ENCODE measurements at places on chromosomes 5 and 9.

DNA sequence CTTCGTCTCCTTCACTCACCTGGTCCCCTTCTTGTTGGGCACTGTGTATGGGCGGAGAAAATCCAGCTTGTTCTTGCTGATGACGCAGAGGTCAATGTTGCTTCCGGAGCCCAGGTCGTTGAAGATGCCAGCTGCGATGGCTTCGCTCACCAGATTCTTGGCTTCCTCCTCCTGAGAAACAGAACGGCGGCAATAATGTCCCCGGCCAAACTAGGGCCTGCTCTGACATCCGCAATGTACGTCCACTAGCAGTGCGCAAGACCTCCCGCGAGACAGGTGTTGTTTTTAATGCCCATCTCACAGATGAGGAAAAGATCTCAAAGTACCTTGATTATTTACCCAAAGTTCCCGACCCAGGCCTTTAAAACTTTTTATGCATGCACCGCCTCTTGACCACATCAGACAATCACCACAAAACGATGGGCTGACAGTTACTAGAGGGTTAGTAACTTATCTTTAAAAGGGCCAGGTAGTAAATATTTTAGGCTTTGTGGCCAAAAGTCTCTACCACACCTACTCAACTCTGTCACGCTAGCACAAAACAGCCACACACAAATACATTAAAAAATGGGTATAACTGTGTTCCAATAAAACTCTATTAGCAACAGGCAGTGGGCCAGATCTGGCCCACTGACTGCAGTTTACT is 58.4 kb downstream of the PSMB7 start:
- no peak for DNase-seq

DNA sequence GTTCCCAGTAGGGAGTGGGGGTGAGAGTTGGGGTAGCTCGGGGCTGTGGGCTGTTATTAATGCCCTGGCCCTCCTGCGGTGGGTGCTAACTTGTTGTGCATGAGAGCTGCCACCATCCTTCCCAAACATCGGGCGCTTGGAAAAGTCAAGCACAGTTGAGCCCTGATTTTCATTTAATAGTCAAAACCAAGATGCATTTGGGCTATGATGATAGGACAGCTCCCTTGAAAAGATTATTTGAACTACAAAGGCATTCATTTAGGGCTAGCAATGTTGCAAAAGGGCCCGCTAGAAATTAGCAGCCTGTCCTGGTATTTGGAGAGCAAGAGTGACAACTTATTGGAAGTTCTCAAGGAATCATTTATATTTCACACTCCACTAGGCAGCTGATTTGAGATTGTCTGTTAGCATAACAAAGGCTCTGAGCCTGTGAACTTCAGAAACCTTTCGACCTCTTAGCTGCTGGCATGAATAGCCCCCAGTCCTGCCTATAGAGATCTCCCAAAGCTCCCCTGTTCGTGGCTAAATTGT is 128.2 kb upstream of the TMEM161B start:
- no peak for DNase-seq

- no peak for DNase-seq
Measured at GRCh38 chr9:78783743-78784142, 486.8 kb downstream of the PSAT1 start.

- no peak for DNase-seq
Measured at GRCh38 chr9:135887021-135887507, 20.3 kb downstream of the CAMSAP1 start.

DNA sequence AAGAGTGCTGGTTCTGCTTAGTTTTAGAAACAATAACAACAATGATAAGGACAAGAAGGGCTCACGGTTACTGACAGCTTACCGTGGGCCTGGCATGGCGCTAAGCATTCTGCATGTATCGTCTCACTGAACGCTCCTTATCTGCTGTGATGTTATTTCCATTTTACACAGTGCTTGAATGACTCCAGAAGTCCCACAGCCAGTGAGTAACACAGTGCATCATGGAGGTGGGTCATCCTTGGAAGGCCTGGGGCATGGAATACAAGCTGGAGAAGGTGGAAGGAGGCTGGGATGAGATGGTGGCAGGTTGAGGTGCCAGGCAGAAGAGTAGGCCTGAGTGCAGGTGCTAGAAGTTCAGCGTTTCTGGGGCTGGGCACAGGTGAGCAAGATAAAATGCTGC is 36.5 kb upstream of the FAT2 start:
- DNase-seq, result no peak

- no peak for DNase-seq
Measured at GRCh38 chr9:71355884-71356283, 234.5 kb upstream of the TRPM3 start.

- DNase-seq, result no peak
Measured at GRCh38 chr5:10731913-10732312, 29.1 kb downstream of the DAP start.

DNA sequence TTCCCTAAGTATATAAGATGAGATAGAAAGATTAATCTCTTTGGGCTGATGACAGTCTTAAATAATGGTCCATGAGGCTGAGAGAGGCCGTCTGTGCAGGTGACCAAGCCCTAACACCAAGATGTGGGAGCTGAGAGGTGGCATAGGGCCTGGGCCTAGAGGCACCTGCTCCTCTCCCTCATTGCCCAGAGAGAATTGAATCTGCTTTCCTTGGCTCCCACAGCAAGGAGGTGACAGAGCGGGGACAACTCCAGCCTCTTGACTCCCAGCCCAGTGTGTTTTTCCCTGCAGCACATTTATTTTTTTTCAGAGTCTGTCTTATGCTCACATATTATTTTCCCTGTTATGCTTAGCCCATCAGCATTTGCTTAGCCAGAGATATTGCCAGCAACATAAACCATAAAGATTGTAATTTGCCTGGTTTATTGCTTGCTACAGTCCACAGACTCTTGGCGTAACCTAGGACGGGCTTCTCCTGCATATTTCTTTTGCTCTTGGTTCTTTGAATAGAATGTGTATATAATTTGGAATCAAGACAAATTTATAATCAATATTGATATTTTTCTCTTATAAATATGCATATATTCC is 105.6 kb downstream of the NTRK2 start:
- no peak for DNase-seq

- DNase-seq, result no peak
Measured at GRCh38 chr5:59893429-59894227, at the start of gene PDE4D. PDE4D (minus strand) TSS chr5:59893726.

- DNase-seq, result no peak
Measured at GRCh38 chr5:7395432-7395946, 449 bp upstream of the ADCY2 start.

GRCh38 chr9:127644943-127645342 is 32.9 kb downstream of the STXBP1 start:
- DNase-seq, result no peak

- peak; percentile 47 for DNase-seq
Measured at GRCh38 chr9:93451849-93452709, 594 bp downstream of the FAM120A start.

- no peak for DNase-seq
Measured at GRCh38 chr5:148653291-148653835, 964 bp downstream of the HTR4 start.

DNA sequence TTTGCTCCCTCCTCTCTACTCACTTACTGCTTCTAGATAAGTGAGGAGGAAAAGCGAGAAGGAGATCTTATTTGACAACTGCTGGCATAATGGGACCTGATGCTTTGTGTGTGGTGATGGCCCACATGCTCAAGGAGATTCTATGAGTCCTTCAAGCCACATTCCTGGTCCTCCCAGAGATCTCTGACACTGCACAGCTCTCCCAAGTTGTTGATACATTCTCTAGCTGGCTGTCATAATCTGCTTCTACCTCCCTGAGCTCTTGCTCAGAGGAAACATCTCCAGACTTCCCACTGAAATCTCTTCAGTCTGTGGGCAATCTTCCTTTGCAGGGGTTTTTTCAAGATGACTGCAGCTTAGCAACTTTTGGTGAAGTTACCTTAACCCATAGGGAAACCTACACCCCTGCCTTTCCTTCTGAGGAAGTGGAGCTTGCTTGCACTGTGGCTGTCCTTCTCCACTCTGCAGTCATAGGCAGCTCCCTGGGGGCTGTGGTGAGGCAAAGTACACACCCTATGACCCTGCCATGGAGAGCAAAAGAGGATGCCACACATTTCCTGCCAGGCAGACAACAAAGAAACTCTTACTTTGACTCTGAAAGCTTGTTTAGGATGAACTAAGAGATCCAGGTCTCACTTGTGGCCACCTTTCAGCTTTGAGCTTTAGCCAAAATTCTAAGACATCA is 163.8 kb downstream of the TMEM38B start:
- DNase-seq, result no peak

- DNase-seq, result no peak
Measured at GRCh38 chr5:149455889-149456409, 76.9 kb upstream of the IL17B start.

GRCh38 chr9:83706676-83707517 is 861 bp downstream of the UBQLN1 start:
- peak; percentile 66 for DNase-seq

DNA sequence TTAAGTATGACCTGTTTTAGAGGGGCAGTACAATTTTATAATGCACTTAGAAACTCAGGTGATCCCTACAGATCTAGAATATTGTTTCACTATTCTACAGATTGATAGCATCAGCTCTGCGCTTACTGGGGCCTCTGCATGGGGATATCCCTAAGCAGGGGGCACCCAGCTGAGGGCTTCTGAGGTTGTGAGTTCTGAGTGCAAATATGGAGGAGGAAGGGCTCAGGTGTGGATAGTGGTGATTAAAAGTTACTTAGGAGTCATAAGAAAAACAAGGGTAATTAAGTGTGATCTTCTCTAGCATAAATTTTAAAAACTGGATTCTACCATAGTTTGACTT is 274.4 kb downstream of the EFNA5 start:
- no peak for DNase-seq

- DNase-seq, result no peak
Measured at GRCh38 chr5:94153736-94154450, 412.5 kb upstream of the POU5F2 start.

GRCh38 chr9:128411364-128412119 is 9.1 kb upstream of the CERCAM start:
- DNase-seq, result no peak

DNA sequence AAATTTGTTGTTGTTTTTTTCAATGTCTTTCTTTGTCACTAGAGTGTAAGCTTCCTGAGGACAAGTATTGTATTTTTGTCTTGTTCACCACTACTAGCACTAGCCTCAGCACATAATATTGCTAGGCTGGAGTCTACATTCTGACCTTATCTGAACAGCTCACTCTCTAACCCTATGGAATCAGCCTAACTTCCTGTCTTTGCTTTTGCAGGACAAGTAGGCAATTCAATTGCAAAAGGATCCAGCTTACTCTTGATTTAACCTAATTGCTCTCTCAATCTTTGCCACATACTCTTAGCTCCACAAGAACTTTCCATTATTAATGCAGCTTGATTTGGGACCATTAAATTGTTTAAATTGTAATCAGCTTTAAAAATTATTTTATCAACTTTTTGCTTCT is 308.5 kb downstream of the MAN2A1 start:
- DNase-seq, result no peak

DNA sequence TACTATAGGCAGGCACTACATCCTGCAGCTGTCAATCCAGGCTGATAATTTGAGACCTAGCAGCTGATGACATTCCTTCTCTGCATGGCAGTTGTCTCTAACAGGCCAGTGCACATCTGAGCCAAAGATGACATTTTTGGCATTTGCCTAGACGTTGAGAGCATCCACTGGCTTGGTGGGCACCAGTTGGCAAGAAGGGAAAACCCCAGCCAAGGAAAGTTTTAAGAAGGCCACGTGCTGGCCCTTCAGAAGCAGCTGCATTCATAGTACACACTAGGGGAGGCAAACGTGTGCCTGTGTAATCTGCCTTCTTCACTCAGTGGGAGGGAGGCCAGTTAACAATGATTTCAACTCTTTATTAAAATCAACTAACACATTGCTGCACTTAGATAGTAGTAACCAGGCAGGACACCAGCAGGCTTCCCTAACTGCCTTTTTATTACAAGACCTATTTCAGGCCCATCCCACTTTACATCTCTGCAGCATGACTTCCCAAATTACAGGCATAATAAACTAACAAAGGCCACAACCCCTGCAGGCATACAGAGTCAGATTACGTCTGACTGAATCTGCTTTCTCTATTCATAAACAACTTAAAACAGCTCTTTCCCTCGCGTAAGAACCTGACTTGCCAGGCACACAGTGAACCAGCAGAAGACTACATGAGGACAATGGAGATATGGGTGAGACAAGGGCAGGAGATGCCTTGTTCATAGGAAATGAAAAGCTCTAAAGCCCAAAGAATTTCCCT is 576.3 kb downstream of the PDE4D start:
- DNase-seq, result no peak

GRCh38 chr5:76732405-76733048 is 16.6 kb downstream of the F2R start:
- no peak for DNase-seq

- DNase-seq, result no peak
Measured at GRCh38 chr9:124723352-124723751, 47.8 kb downstream of the NR6A1 start.

DNA sequence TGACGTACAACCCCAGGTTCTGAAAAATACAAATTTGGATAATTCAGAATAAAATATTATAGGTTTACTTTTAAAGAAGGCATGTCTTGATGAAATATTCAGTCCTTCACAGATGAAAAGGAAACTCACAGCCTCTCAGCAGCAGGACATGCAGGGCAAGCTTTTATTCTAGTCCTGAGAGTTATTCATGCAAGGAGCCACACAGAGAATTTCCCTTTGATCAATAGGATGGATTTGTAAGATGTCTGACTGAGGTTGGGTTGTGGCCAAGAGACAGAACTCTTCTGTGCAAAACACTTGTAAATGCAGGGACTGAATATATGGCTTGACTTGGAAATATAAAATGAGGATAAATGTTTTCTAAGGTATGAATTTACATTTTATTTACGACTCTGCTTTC is 48.8 kb upstream of the TBCA start:
- no peak for DNase-seq

- no peak for DNase-seq
Measured at GRCh38 chr9:14111696-14112095, 202.2 kb downstream of the NFIB start.

DNA sequence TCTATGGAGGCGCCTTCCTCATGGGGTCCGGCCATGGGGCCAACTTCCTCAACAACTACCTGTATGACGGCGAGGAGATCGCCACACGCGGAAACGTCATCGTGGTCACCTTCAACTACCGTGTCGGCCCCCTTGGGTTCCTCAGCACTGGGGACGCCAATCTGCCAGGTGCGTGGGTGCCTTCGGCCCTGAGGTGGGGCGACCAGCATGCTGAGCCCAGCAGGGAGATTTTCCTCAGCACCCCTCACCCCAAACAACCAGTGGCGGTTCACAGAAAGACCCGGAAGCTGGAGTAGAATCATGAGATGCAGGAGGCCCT is 3.2 kb downstream of the CEL start:
- no peak for DNase-seq
